Smooth muscle cell of trachea (primary cell): ENCODE measurements at places on chromosomes 5 and 9. TPM values are rescaled to one million over a fixed set of nuclear protein-coding genes. Genes with fewer than 3 reads are reported as not detected.

Gene ARHGEF37
- total RNA-seq, result 2.2 and 3.8 TPM in 2 replicates

Gene SLC6A19
- total RNA-seq, result not detected in 2 replicates

Gene PHF24
- total RNA-seq, result under 0.01 TPM in 1 of 2 replicates, not detected in the other

Gene WHRN
- total RNA-seq, result 0.73 and 4.0 TPM in 2 replicates

Gene HNRNPA0
- total RNA-seq, result 8.4 and 9.9 TPM in 2 replicates

Gene RNF224
- 0.17 TPM in 1 of 2 replicates, not detected in the other for total RNA-seq

Gene NRARP
- total RNA-seq, result 0.29 and 0.33 TPM in 2 replicates

Gene SPINK4
- total RNA-seq, result not detected in 2 replicates
